ENCODE measurements at places on chromosomes 1 and 21.

DNA sequence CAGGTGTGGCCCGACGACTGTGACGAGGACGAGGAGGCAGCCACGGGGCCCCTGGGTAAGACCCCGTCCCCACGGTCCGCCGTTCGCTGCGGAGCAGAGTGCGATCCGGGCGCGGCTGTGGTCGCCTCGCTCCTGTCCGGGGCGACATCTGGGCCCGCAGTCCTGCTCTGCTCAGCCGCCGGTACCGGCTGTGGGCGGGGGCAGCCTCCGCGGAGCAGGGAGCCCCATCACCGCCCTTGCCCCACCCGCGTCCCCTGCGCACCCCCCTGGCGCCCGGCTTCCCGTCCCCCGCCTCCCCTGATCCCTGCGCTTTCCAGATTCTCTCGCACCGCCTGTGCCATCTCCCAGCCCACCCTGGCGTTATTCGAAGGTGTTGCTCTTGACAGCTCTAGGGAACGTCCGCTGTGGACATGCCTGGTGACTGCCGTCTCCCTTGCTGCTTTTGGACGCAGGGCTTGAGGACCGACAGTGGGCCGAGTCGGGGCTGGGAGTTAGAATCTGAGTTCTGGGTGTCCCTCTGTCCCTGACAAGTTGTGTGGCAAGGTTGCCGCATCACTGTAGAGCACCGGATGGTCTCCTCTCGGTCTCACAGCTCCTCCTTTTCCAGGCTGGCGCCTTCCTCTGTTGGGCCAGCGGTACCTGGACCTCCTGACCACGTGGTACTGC lies 596 bp downstream of the TOR3A start:
- DNase-seq, result no peak

GRCh38 chr21:17554679-17555465 lies 42.0 kb downstream of the CXADR start:
- DNase-seq, result no peak

- DNase-seq, result no peak
These were observed 259.3 kb upstream of the CACYBP start for GRCh38 chr1:174740249-174740968.

DNA sequence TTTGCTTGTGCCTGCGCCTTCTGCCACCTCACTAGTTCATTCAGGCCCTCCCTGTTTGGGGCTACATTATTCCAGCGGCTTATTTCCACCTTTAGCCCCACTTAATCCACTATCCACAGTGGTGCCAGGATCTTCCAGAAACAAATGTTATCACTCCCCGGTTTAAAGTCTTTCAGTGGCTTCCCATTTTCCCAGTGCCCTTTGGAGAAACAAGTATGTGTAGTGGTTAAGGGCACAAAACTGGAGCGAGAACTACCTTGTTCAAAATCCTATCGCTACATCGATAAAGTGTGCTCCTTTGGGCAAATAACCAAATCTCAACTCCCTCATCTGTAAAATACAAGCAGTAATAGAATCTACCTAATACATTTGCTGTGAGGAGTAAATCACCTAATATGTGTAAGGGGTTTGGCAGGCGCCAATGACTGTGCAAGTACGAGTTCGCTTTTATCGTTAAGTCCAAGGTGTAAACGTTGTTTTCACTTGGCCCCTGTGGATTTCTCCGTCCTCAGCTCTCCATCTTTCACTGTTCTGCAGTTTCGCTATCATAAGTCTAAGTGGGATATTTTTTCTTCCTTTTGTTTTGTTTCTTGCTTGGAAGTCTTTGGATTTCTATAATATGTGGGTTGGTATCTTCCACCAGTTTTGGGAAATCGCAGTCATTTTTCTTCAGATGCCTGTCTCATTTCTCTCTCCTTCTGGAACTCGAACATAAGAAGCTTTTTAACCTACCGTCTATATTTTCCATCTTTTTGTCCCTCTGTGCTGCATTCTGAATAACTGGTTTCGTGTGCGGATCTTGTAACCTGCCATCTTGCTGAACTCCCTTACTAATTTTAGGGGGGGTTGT lies 844 bp upstream of the MEAF6 start:
- DNase-seq, result no peak

DNA sequence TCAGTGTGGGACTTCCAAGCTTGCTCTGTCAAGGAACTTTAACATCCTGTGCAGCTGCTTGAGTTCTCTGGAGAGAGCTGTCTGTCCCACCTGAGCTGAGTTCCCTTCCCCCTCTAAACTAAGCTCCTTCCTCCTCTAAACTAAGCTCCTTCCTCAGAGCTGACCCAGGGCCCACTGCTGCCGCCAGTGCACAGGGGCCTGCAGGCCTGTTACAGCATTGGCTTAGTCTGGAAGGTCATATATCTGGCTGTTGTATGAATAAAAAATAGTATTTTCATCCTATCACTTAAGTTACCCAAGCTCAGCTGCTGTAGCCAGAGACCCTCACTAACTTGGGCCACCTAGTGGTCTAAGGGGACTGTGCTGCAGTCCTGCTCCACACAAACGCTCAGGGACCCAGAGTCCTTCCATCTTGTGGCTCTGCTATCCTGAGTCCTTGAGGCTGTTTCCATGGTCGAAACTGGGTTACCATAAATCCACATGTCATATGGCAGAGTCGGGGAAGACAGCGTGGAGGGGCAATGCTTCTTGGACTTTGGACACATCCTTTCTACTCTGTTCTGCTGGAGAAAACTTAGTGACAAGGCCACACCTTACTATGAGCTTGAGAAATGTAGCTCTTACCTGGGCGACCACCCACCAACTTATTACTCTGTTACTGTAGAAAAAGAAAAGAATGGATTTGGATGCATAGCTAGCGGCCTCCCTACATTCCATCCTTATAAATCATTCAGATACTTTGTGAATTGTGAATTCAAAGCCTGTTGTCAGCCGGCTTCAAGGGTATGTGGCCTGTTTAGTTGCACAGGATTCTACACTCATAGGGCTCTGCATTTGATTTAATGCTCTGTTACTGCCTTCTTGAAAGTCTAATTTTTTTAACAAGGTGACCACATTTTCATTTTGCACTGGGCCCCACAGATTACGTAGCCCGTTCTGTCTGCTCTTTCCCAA lies 71.4 kb upstream of the GCLM start:
- DNase-seq, result no peak

DNA sequence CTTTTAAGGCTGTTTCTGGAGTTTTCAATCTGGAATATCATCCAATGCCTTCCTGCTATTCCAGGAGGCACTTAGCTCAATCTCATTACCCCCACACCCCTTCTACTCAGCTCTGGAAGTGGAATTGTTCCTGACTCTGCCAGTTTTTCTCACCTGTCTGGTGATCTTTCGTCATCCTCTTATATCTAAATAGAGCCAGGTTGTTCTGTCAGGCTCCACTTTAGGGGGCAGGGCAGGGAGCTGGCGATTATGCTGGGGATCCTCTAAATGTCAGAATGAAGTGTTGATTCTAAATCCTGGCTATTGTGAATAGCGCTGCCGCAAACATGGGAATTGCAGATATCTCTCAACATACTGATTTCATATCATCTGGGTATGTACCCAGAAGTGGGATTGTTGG lies 63.6 kb upstream of the ETV3 start:
- no peak for DNase-seq

GRCh38 chr1:228464487-228464983 lies 22.6 kb upstream of the RNF187 start:
- DNase-seq, result peak; percentile 55

- no peak for DNase-seq
These were observed 14.9 kb upstream of the HJV start for GRCh38 chr1:146036241-146036964.

DNA sequence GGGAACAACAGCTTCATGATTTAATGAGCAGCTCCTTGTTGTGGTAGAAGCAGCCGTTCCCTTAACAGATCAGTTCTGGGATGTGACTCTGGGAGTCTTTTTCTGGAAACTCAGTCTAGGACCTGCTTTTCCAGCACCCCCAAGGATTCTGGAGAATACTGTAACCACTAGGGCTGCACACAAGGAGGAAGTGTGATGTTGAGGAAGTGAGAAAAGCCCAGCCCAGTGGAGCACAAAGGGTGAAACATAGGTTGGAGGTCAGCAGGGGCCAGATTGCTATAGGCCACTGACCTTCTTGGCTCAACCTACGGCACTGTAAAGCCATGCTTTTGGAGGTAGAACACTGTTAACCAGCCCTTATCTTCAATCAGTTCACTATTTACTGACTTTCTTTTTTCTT lies 10.1 kb upstream of the PLA2G5 start:
- DNase-seq, result no peak

DNA sequence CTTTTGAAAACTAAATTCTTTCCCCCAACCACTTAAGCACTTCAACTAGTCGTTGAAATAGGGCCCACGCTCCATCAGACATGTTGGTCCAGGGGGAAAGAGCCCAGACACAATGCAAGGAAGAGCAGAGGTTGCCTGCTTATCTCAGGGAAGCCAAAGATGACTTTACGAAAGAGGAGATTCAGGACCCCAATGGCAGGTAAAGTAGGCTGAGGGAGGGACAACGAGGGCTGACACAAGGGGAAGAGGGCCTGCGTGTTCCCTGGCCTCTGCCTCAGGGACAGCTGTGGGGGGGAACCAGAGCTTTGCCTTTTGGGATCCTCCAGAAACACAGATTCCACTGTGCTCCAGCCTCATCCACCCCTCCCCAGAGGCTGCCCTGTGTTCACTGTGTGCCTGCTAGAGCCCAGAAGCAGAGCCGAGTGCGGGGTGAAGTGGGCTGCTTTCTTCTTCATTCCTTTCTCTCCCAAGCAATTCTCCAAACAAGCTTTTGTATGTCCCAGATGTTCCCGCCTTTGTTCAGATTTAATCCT lies 135.5 kb upstream of the GRIK3 start:
- DNase-seq, result no peak

- DNase-seq, result no peak
These were observed 1.5 kb upstream of the KCNA2 start for GRCh38 chr1:110607536-110608230.

- peak; percentile 24 for DNase-seq
These were observed 31.0 kb downstream of the TNNT2 start for GRCh38 chr1:201346337-201346939.

DNA sequence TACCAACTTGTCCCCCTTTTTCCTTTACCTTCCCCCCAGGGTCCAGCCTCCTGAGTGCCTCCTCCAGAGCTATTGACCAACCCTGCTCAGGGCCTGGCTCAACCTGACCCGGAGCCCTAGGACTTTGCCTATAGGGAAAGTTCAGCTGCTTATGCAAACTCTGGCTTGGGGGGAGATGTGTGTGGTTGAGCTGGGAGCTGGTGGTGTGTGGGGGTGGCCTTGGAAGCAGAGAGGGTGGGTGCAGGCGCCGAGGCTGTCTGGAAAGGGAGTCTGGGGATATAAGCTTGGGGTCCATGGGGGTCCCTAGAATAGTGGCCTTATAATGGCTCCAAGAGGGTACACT lies 14.1 kb downstream of the KCNQ4 start:
- no peak for DNase-seq

DNA sequence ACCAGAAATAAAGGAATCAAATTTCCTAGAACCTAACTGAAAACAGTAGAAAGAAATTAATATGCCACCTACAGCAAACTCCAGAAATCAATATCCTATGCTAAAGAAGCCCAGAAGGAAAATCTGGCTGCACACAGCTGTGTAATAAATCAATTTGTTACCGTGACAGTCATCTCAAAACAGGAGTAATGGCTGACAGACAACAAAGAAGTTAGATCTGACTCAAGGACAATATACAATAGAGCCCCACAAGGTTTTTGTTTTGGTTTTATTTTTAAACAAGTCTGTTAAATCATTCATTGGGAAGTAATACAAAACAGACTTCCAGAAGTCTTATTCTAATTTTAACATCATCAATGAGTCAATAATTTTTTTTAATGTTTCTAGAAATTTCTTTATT lies 168.4 kb downstream of the RERE start:
- DNase-seq, result peak; percentile 65

GRCh38 chr1:46533179-46533864 lies 18.1 kb downstream of the KNCN start:
- DNase-seq, result no peak

GRCh38 chr1:24940231-24940630 lies 10.2 kb upstream of the RUNX3 start:
- DNase-seq, result no peak

DNA sequence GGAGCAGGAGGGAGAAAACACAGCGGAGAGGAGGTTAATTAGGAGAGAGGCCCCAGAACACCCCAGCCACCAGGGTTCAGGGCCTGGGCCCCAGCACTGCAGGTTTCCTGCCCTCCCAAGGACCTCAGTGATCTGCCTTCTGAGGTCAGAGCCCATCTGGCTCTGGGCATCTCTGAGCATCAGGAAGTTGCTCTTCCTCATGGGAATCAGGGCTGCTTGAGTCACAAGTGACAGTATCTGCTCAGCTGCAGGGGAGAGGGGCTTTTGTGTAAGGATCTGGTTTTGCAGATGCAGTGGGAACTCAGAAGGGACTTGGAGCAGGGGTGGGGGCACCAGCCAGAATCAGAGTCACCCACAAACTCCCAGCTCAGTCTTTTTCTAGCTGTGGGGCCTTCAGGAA lies 472.1 kb downstream of the PTPRU start:
- no peak for DNase-seq

GRCh38 chr1:94526152-94526980 lies 15.2 kb downstream of the F3 start:
- no peak for DNase-seq

DNA sequence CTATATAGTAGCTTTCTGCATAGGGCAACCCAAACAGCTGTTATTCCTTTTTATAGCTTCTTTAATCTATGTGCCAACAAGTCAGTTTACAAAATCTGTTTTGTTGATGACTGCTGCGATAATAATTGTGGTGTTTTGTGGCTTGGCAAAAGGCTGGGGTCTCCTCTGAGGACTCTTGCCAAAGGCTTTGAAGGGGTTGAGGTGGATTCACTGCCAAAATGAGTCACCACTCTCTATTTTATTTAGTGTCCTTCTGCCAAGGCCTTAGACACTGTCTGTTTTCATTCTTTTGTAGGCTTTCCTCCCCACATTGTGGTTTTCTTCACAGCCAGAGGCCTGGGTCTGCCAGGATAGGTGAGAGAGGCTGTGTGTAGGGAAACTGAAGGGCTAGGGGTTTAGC lies 161.8 kb downstream of the NFIA start:
- peak; percentile 98 for DNase-seq

GRCh38 chr1:55033265-55033614 lies 6.1 kb upstream of the PCSK9 start:
- no peak for DNase-seq

- peak; percentile 28 for DNase-seq
These were observed 82.9 kb downstream of the HLX start for GRCh38 chr1:220962031-220962751.

GRCh38 chr21:17422931-17423330 lies 89.9 kb upstream of the CXADR start:
- DNase-seq, result no peak

GRCh38 chr1:99969260-99969728 lies 502 bp upstream of the SLC35A3 start:
- no peak for DNase-seq

DNA sequence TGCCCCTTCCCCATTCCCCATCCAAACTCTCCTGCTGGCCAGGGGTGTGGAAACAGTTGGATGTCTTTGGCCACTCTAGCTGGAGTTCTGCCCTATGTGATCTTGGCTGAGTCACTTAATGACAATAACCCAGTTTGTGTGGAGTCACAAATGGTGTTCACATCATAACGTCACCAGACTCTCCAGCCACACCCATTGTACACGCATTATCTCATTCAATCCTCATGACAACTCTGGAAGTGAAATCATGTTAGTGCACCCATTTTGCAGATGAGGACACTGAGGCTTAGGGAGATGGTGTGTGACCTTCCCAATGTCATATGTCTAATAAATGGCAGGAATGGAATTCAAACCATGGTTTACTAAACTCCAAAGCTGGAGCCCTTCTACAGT lies 1.2 kb upstream of the CDA start:
- DNase-seq, result no peak

GRCh38 chr1:206518206-206518605 lies 10.9 kb downstream of the RASSF5 start:
- DNase-seq, result no peak

Measured in astrocyte of the cerebellum (primary cell).